ENCODE measurements at places on chromosomes 2 and 18.

- DNase-seq, result no peak
These were observed 341.8 kb downstream of the ALK start for GRCh38 chr2:29579495-29580169.

DNA sequence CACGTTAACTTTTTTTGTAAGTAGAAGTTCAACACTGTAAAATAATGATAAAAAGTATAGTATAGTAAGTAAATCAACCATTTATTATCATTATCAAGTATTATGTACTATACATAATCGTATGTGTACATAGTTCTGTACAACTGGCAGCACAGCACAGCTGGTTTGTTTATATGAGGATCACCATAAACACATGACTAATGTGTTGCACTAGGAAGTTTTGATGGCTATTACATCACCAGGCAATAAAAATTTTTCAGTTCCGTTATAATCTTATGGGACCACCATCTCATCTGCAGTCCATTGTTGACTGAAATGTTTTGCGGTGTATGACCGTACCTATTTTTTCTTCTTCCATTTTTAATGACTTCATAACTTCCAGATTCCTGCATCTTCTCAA is 39.2 kb upstream of the ZNF385B start:
- DNase-seq, result no peak

- no peak for DNase-seq
These were observed 60.8 kb upstream of the DYNAP start for GRCh38 chr18:54530285-54530684.

DNA sequence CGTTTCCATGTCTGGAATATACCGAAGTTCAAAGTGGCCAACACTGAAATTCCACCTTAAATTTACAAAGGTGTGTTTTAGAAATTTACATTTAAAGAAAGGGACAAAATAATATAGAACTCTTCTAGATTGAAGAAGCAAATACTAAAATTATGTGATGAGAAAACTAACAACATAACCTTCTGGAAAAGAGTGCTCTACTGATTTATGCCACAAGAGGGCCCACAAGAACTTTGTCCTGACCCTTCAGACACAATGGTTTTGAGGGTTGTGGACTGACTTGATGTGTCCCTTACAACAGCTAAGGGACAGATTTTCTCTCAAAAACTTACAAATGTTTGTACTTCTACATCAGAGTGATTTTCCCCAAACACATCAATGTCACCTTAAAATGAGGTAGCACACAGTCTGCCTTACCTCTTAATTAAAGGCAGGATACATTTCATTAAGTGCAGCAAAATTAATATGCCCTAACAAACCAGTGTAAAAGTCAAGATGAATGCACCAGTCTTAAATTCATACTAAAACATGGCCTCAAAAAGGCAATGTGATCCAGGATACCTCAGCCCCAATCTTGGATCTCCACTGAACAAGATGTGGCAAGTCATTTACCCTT is 36.2 kb downstream of the EIF2AK3 start:
- peak; percentile 79 for DNase-seq

DNA sequence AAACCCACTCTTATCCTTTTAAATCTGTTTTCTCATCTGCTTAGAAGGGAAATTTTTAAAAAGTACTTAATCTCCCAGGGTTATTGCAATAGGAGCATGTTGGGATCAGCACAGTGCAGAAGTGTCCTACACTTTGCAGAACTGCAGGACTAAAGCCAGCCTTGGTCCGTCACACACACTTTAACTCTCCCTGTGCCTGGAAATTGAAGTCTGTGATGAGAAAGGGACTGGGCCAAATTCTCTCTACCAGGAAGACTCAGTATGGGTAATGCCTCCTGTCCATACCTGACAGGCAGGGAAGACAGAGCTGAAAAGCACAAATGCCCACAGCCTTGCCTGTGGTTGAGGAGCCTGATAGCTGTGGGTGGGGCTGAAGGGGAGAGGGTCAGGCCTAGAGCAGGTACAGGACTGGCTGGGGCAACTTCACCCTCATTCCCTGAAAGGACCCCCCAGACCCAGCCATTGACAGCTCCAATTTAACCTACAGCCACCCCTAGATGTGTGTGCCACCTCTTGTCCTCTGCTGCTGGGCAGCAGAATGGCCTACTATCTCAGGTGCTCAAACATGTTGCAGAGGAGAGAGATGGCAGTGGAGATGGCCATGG is 377.2 kb upstream of the KLHL29 start:
- DNase-seq, result no peak

DNA sequence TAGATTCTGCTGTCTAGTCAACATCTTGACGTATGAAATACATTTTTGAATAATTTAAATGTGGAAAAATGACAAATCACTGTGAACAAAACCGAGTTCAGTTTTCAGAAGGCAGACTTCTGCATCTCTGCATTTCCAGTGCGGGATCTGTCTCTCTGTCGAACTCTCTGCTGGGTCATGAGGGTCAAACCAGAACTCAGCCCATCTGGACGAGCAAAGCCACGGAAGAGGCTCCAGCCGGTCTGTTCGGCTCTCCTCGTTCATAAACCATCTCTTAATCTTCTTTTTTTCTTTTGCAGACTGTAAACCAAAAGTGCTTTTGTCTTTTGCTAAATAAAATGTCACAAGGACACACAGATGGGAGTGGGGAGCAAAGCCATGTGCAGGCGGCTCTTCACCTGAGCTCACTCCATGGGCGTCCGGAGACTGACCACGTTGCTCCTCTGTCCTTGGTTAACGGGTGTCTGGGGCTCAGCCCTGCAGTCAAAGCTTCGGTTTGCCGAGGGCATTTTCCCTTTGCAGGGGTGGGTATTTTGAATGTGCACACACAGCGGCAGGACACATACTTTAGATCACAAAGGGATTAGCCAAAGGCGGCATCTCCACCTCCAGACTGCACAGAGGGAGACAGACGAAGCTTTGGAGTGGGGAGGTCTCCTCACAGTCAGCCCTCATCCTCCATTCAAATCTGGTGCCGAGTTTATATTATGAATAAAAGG is 737.9 kb upstream of the SALL3 start:
- DNase-seq, result no peak

Measured in suppressor macrophage (primary cell).